ENCODE measurements at places on chromosomes 7 and 10. TPM values are rescaled to one million over a fixed set of nuclear protein-coding genes. Genes with fewer than 3 reads are reported as not detected.

DNA sequence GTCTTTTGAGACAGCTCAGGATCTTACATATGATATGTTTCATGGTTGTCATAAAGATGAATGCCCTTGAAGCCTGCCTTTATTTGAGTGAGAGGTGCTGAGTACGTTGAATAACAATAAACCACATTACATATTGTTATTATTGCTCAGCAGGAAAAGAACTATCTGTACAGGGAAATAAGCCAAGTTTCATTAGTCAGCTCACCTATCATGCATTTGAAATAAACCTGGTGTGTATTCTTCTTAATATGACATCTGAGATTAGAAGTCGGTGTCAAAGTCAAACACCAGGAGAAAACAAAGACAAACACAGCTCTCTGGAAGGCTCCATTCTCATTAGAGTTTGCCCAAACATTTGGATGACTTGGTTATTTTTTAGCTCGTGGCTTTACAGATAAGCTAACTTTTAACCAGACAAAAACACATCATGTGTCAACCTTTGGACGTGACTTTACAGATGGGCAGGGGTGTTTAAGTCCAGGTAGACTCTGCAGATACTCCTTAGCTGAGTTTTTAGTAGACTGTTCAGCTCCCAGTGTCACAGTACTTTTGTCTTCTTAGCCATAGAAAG, 71.2 kb upstream of the AOAH start:
- peaks cover 20% of the 10 kb centered on the region for H3K4me1 ChIP-seq
- H3K36me3 ChIP-seq, result peaks cover 4% of the 10 kb centered on the region
- H3K4me3 ChIP-seq, result no peak overlapping the region
- no peak overlapping the region for H3K27ac ChIP-seq

GRCh38 chr10:117946525-117947070, 100.1 kb downstream of the RAB11FIP2 start:
- H3K4me1 ChIP-seq, result no peaks in the 10 kb centered on the region
- no peak for DNase-seq
- H3K27ac ChIP-seq, result no peak overlapping the region
- no peak overlapping the region for H3K4me3 ChIP-seq
- H3K27me3 ChIP-seq, result peaks cover 4% of the 10 kb centered on the region

DNA sequence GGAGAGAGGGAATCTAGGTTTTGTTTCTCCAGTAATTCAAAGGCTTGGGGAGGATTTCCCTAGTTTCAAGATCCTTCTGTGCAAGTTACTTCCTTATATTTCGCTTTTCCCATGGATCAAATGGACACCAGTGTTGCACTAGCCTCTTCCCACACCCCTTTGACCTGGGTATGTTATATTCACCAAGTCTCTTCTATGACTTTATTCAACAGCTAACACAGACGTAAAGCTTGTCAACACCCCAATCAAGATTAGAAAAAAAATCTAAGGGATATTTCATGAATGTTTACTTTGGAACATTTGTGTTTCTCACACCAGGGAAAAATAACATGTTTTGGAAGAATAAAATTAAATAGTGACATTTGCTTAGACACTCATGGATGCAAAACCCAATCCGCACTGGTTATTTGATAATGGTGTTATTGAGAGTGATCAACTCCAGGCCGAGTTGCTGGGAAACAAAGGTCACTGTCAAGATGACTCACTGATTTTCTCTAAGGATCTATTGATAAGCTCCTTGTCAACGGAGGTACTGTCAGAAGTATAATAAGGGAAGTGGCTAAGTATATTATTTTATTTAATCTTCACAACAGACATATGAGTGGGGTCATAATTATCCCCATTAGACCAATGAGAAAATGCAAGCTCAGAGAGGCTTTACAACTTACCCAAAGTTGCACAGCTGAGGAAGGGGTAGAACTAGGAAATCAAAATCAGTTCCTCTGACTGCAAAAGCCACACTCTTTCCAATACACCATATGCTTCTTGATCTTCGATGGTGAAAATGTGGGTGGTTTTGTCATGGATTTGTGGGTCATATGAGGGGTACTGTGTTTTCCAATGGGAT, 52.2 kb downstream of the CREB3L2 start:
- no peak overlapping the region for H3K27ac ChIP-seq
- H3K27me3 ChIP-seq, result no peaks in the 10 kb centered on the region
- H3K4me1 ChIP-seq, result peaks cover 15% of the 10 kb centered on the region
- no peak overlapping the region for H3K4me3 ChIP-seq
- peaks cover 5% of the 10 kb centered on the region for H3K36me3 ChIP-seq

DNA sequence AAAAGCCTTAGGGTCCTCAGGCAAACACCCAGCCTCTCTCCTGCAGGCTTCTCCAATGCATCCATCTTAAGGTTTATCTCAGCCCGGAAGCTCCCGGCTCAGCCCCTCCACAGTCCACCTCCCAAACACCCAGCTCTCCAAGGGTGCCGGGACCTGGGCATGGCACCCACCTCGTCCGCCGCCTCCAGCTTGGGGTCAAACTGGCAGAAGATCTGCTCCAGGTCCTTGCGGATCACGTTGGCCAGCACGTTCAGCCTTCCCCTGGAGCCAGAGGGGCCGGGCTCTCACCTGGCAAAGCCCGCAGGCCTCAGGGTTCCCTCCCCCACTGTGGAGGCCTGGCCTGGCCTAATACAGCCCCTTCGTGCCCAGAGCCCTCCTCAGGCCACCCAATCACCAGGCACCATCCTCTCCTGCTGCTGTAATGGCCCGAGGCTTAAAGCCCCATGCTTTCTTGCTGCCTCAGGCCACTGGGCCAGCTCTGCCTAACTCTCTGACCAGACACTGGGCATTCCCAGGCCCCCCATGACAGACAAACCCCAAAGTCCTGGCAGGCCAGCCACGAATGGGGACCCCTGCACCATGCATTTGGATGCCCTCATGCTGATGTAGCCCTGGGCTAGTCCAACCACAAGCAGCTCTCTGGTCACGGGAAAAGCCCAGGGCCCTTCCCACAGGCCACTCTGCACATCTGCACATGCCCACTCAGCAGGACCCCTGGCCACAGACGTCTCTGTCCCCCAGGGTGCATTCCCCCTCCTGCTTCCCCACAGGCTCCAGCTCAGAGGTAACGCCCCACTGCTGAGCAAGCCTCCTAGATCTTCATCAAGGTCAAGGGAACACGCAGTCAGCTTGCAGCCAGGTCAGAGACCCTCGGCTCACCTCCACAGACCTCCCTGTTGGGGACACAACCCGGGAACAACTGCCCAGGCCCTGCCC, 12.3 kb downstream of the OGDHL start:
- no peaks in the 10 kb centered on the region for H3K36me3 ChIP-seq
- DNase-seq, result no peak
- H3K27me3 ChIP-seq, result no peaks in the 10 kb centered on the region
- no peak overlapping the region for H3K27ac ChIP-seq
- H3K4me3 ChIP-seq, result no peak overlapping the region

The FKBP6 gene
- total RNA-seq, result not detected

The SEMA4G gene
- total RNA-seq, result 0.98 TPM

The DDX21 gene
- 82.7 TPM for total RNA-seq

Data from activated CD4-positive, alpha-beta memory T cell treated with anti-CD3 and anti-CD28 coated beads, Interleukin-2, amount 10 ng/mL, durations not matched to agents 7 days and 5 days (primary cell).